H7 (cell line): ENCODE measurements at places on chromosomes 6 and 20. TPM values are rescaled to one million over a fixed set of nuclear protein-coding genes. Genes with fewer than 3 reads are reported as not detected.
A peak's percentile ranks its signal among the peaks of the same experiment; 100 is the strongest.

Gene TREML1
- not detected in 2 replicates for total RNA-seq

Gene DDX43
- total RNA-seq = 0.07 and 0.15 TPM in 2 replicates

Gene AAR2
- total RNA-seq = 32.1 and 38.4 TPM in 2 replicates

Gene ADAM33
- 3.3 and 5.5 TPM in 2 replicates for total RNA-seq

Gene PDE7B
- not detected in 2 replicates for total RNA-seq

Gene WFDC10B
- 0.52 TPM in 1 of 2 replicates, not detected in the other for total RNA-seq

Gene ADGRG6
- 0.96 and 4.4 TPM in 2 replicates for total RNA-seq

Gene BLOC1S5
- 14.8 and 15.6 TPM in 2 replicates for total RNA-seq

DNA sequence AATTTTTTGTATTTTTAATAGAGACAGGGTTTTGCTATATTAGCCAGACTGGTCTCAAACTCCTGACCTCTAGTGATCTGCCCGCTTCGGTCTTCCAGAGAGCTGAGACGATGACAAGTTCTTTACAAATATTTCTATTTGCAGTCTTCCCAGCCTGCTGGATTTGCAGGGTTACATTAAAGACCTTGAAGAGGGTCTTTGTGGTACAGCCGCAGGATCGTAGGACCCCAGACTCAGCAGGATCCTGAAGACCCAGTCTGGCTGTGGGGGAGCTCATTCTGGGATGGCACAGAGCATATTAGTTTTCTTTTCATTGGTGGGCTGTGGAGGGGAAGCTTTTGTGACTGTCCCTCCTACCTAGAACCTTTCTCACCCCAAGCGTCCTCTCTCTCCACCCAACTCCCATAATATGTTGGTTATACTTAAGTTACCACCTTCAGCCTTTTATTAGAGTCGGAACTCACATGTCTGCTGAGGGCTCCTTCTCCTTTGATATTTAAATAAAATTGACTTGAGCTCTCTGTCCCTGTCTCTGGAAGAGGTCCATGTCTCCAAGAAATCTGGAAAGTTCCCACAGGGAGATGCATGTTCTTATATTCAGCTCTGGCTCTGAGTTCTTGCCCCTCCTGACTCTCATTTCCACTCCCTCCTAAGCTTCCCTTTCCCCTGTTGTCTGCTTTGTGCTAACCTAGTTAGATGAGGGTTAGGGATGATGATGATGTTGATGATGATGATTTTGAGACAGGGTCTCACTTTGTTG lies 72.0 kb downstream of the TIAM2 start:
- no peak for DNase-seq

GRCh38 chr6:35583893-35584688 lies 71.4 kb upstream of the TULP1 start:
- peak; percentile 67 for DNase-seq

DNA sequence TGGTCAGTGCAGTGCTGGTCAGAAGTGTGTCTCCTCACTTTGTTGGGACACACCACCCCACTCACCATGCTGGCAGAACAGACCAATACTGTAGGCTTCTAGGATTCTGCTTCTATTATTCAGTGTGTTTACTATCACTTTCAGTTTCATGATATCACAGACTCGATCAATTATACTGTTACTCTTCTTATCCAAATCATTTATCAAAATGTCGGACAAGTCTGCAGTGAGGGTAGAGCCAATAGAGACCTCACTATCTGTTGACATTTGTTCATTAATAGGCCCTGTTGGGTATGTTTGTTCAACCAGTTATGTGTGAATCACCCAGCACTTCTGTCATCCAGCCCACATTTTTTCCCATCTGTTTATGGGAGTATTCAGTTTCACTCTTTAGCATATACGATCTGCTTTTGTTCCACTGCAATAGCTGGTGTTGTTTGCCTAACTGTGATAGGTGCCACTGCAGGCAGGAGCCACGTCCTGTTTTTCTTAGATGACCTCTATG lies 140.1 kb downstream of the NRN1 start:
- no peak for DNase-seq

GRCh38 chr6:53461041-53461656 lies 83.8 kb downstream of the GCLC start:
- no peak for DNase-seq

- DNase-seq = no peak
These were observed 33.4 kb upstream of the MRPS18A start for GRCh38 chr6:43720999-43721398.

- no peak for DNase-seq
These were observed 27.4 kb upstream of the IGF2R start for GRCh38 chr6:159941286-159942113.

- DNase-seq = peak; percentile 7
These were observed 1760.2 kb upstream of the DEFB115 start for GRCh38 chr20:29497261-29497671.

DNA sequence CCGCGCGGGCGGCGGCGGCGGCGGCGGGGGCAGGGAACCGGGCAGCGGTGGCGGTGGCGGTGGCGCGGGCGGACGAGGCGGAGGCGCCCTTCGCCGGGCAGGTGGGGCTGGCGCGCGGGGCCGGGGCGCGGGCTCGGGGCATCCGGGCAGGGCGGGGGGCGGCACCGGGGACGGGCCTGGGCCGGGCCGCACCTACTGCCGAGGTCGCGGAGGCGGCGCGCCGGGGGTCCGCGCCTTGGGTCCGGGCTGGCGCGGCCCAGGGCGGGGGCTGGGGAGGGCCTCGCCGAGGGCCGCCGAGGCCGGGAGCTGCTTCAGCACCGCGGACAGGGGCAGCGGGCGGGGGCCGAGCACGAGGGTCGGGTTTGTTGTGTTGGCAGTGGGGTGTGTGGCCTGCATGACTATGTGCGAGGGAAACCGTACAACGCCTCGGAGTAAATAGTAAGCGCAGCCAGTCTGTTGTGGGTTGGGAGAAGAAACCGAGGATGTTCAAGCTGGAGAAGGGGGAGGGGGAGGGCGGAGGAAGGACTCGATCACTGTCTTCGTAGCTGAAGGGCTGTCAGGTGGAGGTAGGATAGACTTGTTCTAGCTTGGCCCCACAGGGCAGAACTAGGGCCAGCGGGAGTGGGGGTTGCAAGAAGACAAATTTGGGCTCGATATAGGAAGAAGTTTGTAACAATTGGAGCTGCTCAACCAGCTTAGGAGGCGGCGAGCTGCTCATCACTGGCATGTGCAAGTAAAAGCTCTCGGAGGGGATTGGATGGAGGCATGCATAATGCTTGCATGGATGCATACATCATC lies 593 bp downstream of the MMP24 start:
- DNase-seq = peak; percentile 94

- no peak for DNase-seq
These were observed 94.5 kb upstream of the NRSN1 start for GRCh38 chr6:24031496-24031895.

- DNase-seq = no peak
These were observed 280.2 kb upstream of the FOXQ1 start for GRCh38 chr6:1031720-1032119.

DNA sequence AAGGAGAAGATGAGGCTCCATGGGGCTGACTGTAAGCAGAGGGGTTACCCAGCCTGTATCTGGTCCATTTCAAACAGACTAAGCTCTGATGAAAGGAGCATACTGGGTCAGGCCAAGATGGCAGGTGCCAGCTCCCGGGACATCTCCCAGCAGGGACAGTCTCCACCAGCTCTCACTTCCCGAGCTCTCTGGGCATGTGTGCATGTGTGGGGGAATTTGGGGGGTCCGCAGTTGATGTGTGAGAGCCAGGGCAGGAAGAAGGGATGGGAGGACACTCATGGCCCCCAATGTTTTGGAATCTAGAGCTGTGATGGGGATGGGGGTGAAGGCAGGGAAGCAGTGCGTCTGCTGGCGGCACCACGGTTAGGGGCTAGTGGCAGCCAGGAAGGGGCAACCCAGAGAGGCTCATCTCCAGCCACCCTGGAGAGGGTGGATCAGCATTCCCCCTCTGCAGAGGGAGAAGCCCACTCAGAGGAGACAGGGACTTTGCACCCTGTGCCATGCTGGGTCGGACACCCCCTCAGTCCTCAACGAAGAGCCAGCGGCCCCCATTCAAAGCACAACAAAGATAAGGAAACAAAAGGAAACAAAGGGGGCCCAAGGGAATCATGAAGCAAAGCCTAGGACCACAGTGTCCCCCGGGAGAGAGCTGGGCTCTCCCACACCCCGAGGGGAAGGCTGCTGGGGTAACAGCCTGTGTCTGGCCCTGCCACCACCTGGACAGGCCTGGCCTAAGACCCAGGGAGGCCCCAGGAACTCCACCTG lies 52.4 kb downstream of the DSTN start:
- DNase-seq = peak; percentile 36

DNA sequence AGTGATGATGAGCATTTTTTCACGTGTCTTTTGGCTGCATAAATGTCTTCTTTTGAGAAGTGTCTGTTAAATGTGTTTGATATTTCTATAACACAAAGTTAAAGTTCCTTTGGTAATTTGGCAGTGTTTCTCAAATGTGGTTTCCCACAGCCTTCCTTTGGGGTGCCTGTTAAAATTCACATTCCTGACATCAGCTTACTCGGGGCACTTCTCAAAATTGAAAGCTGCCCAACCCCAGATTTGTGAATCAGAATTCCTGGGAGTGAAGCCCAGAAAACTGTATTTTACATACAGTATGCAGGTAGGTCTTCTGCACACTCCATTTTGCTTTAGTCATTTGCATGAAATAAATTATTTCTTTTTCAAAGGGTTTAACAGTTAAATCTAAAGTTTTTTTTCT lies 207.9 kb downstream of the GMPR start:
- DNase-seq = no peak
